A172 (cell line): ENCODE measurements at places on chromosomes 2 and 18.

DNA sequence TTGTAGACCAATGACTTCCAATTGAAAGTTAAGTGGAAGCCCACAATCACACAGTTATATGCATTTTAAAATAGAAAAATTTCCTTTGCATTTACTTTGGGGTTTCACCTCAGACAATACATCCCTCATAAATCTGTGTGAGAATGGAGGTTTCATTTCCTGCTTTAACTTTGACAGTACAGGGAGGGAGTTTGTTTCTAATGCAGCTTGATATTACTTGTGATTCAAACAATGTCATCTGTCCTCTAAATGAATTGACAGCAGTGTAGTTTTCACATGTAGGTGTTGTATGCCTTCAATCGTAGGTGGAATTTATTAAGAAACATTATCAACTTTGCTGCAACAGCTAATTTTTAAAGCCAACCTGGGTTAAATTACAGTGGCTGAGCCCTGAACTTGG lies 75.2 kb downstream of the TMEFF2 start:
- no peak for DNase-seq

- DNase-seq = no peak
These were observed 83.8 kb downstream of the ATL2 start for GRCh38 chr2:38293152-38293865.

- peak; percentile 92 for DNase-seq
These were observed 31.7 kb upstream of the ASAP2 start for GRCh38 chr2:9174771-9175437.

- DNase-seq = no peak
These were observed 494.4 kb downstream of the FBXO15 start for GRCh38 chr18:73653251-73653650.

GRCh38 chr18:7619676-7620075 lies 52.6 kb downstream of the PTPRM start:
- DNase-seq = no peak
